ENCODE measurements at places on chromosomes 16 and 17.

DNA sequence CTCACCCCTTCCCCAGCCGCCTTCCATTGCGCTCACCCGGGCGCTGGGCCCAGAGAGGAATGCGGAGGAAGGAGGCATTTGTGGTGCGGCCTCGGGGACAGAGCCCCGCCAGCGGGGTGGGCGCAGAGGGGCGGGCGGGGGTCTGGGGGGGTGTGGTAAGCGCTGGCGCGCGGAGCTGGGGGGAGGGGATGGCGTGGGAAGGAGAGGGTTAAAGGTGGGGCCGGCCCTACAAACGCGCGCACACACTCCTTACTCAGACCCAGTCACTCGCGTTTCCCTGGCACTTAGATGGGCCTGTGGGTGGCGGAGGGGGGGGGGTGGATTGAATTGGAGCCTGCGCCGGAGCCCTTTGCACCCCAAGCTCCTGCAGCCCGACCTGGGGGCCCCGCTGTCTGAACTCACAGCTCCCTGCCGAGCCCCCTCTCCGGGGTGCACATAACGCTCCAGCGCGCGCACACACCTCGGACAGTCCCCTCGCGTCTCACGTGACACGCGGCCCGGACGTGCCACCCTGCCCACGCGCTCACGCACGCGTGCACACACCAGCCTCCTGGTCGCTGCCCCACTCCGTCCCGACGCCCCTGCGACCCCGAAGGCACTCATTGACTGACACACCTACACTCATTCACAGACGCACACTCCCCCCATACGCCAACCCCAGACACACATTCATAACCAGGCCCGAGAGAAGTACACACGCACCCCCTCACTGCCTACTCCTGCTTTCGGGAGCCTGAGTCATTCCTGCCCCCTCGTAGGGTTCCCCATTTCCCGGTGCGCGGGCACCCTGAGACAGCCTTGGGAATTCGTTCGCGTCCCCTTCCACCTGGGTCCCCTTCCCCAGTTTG lies 844 bp downstream of the TBKBP1 start:
- DNase-seq: peak; percentile 35

DNA sequence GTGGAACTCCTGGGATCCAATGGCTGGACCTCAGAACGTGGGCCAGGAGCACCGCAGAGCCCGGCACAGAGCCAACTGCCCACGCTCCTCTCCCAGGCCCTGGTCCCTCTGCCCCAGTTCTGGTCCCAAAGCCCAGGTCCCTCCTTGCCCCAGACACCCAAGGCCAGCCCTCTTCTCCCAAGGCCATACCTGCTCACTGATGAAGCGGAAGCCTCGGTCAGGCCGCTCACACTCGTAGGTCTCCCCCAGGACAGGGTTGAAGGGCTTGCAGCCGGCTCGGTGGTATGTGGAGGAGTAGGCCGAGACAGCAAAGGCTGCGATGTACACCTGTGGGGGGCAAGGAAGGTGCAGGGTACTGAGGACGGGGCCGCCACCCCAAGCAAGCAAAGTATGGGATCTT lies 8.5 kb downstream of the OSBPL7 start:
- DNase-seq: no peak

DNA sequence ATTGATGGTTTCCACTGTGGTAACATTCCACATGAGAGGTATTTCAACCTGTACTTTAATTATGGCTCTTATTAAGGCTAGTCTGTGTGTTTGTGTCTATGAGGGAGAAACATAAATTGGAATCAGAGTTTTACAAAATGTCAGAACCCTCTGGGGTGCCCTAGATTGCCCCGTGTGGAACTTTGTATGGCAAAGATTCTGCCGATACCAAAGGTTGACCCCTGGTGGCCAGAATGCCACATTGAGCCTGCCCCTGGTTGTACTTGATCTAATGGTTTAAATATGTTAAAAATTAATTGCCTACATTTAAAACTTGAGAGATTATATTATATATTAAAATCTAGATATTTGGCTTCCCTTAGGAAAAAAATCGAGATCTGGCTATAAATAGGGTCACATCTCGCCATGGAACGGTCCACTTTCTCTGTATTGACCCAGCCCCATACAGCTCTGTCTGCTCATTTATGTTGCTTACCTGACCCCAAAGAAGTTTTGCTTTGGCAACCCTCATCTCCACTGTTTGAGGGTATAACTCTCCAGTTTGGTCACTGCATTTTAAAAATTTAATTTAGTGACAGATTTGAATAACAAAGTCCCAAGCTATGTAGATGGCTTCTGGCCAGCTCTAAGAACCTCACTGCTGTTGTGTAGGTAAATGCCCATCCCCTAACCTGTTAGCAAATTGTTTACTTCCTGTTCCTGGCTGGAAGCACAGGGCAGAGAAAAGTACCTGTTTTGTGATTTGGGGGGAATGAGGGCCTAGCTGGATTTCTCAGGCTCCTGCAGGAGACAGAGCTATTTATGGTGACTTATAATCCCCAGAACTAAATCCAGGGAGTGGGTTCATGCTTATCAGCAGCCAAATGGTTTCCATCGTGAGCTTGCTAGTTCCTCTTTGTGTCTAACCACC lies 95.0 kb downstream of the PLCG2 start:
- DNase-seq: peak; percentile 0

GRCh38 chr17:79695797-79696609 lies 34.7 kb upstream of the ENPP7 start:
- DNase-seq: no peak

- DNase-seq: no peak
These were observed 20.9 kb downstream of the IRX3 start for GRCh38 chr16:54265575-54266107.

DNA sequence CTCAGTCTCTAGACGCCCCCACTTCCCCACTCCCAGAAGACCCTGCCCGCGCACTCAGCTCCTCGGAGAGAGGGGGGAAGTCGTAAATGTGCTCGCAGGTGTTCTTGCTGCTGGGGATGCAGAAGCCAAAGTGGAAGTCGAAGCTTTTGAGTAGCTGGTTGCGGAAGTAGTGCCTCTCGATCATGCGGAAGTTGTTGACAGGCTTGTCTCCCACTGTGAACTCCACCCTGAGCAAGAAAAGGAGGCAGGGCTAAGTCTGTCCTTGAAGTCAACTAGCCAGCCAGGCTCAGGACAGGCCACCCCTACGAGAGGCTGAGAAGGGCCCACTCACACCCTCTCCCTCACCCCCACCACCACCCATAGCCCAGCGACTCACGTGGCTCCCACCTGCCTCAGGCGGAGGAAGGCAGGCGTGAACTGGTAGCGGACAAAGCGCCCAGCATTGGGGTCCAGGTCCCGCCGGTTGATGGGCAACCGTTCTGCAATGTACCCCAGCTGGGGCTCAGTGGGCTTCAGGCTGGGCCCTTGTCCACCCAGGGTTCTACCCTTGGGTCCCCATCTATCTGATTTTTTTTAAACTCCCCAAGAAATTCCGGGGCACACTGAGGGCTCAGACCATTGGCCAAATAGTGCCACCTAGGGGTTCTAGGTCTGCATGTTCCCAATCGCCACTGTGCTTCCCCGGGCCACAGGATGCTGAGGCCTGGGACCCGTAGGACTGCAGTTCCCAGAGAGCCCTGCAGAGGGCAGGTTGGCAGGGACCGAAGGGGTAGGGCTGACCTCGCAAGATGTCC lies 4.6 kb downstream of the UNC119 start:
- peak; percentile 43 for DNase-seq

DNA sequence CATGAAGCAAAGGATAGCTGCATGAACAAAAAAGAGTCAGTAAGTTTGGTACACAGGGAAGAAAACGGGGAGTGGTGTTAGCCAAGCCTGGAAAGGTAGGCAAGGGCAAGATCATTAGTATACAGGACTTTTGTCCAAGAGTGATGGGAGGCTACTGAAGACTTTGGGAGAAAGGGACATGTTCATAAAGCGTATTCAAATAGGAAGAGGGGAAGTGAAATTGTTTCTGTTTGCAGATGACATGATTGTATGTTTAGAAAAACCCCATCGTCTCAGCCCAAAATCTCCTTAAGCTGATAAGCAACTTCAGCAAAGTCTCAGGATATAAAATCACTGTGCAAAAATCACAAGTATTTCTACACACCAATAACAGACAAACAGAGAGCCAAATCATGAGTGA lies 19.4 kb downstream of the CDYL2 start:
- no peak for DNase-seq

DNA sequence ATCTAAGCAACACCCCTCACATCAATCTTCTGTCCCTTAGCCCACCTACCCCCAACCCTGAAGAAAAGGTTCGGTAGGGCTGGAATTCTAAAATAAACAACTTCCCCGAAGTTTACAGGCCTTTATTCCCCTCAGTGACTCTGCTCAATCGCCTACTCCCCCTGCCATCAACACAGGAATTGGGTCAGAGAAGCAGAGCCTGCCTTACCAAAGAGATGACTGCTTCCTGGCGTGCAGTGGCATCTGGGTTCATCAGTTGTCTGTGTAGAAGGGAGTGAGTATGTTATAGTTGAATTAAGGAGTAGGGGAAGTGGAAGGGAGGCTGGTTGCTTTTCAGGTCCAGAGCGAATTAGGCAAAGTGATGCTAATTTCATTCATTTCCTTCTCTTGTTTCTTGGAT lies 12.7 kb downstream of the HEATR9 start:
- no peak for DNase-seq

DNA sequence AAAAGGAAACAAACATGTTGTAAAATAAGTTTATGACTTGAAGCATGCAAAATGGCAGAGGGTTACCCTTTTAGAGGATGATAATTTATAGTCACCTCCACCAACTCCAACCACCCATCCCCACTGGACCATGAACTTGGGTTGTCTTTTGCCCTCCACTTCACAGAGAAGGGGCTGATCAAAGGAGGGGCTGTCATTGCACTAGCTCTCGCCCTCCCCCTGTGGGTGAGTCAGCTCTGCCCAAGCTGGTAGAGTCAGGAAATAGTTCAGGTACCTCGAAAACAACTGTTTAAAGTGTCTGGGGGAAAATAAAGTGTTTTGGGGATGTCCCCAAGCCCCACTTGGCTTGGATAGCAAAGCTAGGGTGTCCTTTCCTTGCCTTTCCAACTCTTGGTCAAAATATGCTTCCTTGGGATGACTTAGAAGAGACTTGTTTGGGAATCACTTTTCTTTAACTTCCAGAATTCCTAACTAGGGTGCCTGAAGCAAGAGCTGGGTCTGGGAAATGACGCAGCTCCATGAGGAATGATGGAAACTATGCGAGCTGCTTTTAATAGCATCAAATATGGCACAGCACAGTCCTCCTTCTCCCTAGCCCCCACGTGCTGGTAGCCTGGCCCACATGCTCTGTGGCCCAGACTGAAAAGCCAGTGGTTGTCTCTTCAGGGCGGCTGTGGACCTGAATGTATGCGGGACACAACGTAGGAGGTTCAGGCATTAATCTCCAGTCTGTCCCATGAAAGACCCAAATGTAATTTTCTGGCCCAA lies 40.7 kb downstream of the TBX4 start:
- no peak for DNase-seq

- DNase-seq: peak; percentile 71
These were observed at the start of the genes GNPTG and TSR3 for GRCh38 chr16:1351582-1352362. Gene GNPTG, plus strand, starts transcription at chr16:1351931. Its CDS starts 35 bp downstream, at chr16:1351966. Gene TSR3, minus strand, starts transcription at chr16:1351878. Its CDS starts 74 bp downstream, at chr16:1351804.

DNA sequence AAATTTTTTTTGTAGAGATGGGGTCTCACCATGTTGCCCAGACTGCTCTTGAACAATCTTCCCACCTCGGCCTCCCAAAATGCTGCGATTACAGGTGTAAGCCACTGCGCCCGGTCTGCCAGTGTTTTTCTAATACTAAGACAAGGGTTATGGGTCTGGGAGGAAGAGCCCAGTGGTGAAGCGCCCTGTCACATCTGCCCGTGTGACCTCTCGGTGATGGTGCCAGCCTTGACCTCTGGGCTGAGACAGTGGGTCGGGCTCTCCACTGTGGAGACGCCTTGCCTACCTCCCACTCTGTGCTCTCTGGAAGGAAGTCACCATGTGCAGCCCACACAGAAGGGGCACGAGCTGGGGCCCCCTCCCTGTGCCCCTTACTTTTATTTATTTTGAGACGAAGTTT lies 5.1 kb upstream of the BAIAP2 start:
- no peak for DNase-seq

- DNase-seq: no peak
These were observed 17.6 kb downstream of the POLR3K start for GRCh38 chr16:35678-36305.

GRCh38 chr17:33506889-33507650 lies 214.0 kb upstream of the ASIC2 start:
- DNase-seq: no peak

DNA sequence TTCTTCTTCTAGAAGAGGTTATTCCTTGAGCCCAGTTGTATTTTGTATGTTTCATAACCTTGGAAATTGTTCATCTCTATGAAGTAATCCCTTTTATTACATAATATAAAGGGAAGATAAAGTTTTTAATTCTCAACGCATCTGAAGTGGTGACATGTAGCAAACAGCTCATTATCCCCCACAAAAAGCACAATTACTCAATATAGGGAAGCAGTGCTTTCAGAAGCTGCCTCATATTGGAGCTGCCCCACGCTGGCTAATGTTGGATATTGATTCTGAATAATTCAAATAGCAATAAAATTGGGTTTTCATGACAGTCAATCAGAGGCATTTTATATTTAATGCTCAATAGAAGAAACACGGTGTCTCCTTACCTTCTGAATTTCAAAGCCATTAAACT lies 604.3 kb upstream of the RBFOX1 start:
- no peak for DNase-seq

DNA sequence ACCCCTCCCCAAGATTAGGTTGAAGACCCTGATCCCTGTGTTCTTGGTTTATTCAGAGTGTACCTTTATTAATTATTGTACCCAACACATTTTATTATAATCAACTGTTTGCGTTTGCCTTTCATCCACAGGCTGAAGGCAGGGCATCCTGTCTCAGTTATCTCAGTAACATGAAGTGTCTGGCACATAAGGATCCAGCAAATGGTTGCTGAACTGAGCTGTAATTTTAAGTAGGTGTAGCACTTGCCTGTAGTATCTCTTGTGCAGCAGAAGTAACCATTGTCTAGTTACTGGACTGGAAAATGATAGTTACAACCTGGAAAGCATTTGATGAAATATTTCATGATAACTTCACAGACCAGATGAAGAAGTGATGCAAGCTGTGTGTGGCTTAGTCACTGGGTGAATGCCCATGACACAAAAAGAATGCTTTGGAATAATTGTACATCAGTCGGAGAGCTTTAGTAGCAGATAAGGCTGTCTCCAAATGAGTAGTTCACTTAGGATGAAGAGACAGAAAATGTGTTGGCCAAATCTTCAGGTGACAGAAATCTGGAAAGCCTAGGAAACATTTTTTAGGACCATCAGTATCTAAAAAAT lies 56.6 kb downstream of the ESRP2 start:
- DNase-seq: no peak
